Naive thymus-derived CD8-positive, alpha-beta T cell (primary cell): ENCODE measurements at places on chromosomes 3 and 15.

- no peak for DNase-seq
Measured at GRCh38 chr3:165854696-165855095, 17.5 kb upstream of the BCHE start.

GRCh38 chr15:87704276-87704675 lies 552.3 kb downstream of the NTRK3 start:
- no peak for DNase-seq

DNA sequence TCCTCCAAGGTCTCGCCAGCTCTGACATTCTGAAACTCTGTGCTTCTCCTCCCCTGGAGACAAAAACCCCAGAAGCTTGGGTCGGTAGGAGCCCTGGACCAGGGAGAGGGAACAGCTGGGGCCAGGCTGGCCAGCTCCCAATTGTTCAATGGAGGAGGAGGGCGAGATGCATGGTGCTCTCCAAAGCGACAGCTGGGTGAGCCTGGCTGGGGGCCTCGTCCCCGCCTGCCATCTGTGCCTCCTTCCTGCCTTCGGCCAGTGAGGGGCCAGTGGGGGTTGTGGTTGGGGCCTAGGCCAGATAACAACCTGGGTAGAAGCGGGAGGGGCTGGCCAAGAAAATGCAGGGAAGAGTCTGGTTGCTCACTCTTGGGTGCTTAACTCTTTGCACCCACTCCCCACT lies 79.4 kb downstream of the CORO2B start:
- no peak for DNase-seq

GRCh38 chr3:192896208-192896607 lies 21.4 kb downstream of the MB21D2 start:
- no peak for DNase-seq

GRCh38 chr3:25747033-25747432 lies 36.2 kb downstream of the NGLY1 start:
- no peak for DNase-seq

- no peak for DNase-seq
Measured at GRCh38 chr15:85401108-85401774, 20.8 kb downstream of the AKAP13 start.

- no peak for DNase-seq
Measured at GRCh38 chr3:112097378-112097777, 11.2 kb downstream of the C3orf52 start.

- no peak for DNase-seq
Measured at GRCh38 chr3:10366651-10367101, 45.8 kb upstream of the SEC13 start.

DNA sequence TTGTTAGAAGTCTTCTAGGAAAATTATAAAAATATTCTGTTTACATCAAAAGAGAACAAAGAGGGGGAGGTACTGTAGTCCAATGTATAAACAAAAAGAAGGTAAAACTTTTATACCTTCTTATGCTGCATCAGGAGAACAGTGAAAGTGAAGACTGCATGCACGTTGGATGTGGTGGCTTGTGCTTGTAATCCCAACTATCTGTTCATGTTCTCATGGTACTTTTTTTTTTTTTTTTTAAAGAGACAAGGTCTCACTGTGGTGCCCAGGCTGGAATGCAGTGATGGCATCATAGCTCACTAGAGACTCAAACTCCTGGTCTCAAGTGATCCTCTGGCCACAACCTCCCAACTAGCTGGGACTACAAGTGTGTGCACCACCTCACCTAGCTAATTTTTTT lies 4.2 kb downstream of the SEC62 start:
- no peak for DNase-seq

- no peak for DNase-seq
Measured at GRCh38 chr15:90845201-90845949, 23.0 kb upstream of the FURIN start.

DNA sequence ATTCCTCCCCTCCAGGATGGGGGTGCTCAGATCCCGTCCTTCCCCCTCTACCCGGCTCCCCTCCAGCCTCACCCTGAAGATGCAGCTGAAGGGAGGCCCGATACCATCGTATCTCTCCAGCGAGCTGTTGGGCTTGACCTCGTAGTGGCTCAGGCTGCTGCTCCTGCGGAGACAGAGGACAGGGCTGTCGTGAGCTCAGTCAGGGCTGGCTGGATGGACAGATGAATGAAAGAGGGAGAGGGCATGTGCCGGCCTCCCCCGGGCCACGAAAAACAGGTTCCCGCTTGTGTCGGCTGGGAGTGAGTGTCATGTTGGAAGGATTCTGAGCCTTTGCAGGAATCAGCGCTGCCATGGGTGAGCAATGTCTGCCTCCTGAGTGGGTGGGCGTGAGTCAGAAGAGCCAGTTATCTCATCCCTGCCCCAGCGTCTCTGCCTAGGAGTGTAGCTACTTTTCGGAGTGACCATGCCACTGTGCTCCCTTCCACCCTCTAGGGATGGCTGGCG lies 35.2 kb downstream of the FEM1B start:
- no peak for DNase-seq

DNA sequence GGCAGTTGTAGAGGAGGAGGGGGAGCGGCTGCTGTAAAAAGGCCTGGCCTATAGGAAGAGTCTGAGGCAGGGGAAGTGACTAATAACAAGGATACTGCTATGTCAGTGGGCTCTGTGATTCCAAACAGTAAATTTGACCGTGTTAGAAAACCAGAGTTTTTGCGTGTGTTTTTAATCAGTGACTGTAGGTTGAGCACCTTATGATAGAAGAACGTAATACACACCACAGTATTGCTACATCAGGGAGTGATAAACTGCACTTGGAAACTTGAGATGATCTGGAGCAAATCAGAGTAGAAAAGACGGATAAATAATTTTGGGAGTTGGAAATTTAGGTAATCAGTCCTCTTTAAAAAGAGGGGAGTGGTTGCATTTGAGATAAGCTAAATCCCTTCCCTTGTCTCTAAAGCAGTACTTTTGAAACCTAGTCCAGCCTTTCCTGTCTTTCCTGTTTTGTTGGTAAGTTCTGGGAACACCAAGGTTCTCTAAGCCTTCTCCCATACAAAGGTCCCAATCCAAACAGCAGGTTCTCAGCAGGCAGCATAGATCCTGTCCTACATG lies 130.5 kb upstream of the NR2E3 start:
- DNase-seq = no peak

- no peak for DNase-seq
Measured at GRCh38 chr3:37256447-37256846, 82.1 kb upstream of the LRRFIP2 start.

DNA sequence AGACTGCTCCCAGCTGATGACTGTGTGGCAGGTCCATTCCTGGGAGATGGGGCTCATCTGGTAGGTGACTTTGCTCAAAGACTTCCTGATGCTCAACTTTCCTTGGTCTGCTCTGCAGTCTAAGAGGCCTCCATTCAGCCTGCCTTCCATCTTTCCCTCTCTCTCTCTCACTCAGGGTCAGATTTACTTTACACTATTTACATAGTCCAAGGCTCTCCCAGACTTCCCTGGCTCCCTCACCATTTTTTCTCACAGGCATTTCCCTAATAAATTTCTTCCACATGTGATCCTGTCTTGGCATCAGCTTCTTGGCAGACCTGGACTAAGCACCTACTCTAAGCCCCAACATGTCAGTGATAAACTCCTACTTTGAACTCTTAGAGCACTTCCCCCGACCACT lies 13.0 kb upstream of the PCCB start:
- DNase-seq = no peak

GRCh38 chr3:47663630-47664240 lies 85.1 kb upstream of the CSPG5 start:
- DNase-seq = no peak

DNA sequence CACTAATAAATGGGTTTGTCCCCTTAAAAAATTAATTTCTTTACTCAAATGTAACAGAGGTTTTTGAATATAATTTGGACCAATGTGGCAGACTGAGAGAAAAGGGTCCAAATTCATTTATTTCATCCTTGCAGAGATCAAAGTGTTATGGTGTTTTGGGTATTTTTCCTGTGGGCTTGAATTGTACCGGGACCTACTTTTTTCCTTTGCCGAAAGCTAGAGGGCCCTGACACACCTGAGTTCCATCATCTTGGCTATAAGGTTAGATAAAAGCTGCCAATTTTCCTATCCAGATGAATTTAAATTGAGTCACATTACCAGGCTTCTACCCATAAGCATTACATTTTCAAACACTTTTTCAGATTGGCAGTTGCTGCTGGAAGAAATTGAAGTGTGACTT lies 908 bp downstream of the CCNB2 start:
- DNase-seq = no peak

GRCh38 chr3:32420126-32421038 lies 28.7 kb downstream of the CMTM7 start:
- DNase-seq = no peak
